ENCODE measurements at places on chromosomes 12 and 14. TPM values are rescaled to one million over a fixed set of nuclear protein-coding genes. Genes with fewer than 3 reads are reported as not detected.

DNA sequence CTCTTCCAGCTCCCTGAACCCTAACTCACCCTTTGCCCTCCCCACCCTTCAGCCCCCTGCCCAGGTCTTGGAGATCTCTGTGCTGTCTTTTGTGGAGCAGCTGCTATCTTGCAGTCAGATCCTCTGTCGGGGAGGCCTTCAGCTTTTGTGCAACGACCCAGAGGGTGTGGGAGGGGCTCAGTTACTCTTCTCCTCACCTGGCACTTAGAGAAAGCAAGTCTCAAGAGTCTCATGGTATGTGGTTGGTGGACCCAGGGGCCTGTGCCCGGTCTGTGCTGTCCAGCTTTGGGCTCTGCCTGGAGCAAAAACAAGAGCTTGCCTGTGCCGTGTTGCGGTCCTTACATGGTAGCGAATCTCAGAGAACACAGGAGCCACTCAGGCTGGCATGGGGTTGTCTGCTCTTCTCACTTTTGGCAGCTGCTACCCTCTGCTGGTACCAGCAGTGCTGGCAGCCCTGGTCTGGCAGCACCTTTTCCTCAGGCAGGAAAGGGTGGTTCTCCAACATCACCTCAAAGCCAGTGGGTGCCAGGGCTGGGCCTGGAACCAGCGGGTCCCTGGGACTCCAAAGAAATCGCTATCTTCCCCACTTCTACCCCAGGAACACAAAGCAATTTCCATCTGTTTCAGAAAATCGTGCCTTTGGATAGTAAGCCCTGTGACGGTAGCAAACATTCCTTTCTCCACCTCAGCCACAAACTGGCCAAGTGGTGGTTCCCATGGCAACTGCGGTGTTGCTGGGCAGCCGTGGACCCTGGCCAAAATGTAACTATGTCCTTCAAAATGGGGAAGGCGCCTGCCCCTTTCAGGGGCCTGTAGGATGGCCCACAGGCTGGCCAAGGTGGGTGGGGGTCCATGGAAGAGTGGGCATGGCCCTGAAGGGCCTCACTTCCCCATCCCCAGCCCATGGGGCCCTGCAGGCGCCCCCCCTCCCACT lies 90.0 kb downstream of the RIN3 start:
- no peaks in the 10 kb centered on the region for H3K27me3 ChIP-seq
- H3K36me3 ChIP-seq, result no peaks in the 10 kb centered on the region
- peaks cover 12% of the 10 kb centered on the region for H3K4me1 ChIP-seq
- no peak overlapping the region for H3K4me3 ChIP-seq

Gene BEGAIN
- total RNA-seq, result 1.8 TPM

Gene FAR2
- 1.2 TPM for total RNA-seq

DNA sequence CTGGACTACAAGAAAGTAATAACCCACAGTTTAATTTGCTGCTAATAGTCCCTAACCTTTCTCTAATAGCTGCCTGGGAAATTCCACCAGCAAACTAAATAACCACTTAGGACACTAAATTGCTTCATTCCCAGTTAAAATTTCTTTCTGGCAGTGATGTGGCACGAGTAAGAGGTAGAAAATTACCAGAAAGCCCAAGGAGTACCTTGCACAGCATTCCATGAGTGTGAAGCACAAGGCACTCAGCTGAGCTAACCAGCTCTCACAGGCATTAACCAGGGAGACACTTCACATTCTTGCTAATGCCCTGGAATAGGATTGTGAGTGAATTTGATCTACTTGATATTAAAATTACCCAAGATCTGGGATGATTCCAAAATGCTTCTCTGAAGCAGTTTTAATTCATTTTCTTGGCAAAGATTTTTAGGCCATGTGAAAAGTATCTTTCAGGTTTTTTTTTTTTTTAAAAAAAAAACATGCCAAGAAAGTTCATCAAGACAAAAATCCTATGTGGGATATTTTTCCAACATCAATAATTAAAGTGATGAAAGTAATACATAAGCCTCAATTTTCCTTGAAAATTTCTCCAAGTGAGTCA lies 29.5 kb downstream of the TSPAN8 start:
- no peaks in the 10 kb centered on the region for H3K36me3 ChIP-seq
- H3K4me3 ChIP-seq, result no peak overlapping the region
- DNase-seq, result no peak
- H3K4me1 ChIP-seq, result no peaks in the 10 kb centered on the region
